CD4-positive, alpha-beta T cell (primary cell): ENCODE measurements at places on chromosomes 5 and 9.

DNA sequence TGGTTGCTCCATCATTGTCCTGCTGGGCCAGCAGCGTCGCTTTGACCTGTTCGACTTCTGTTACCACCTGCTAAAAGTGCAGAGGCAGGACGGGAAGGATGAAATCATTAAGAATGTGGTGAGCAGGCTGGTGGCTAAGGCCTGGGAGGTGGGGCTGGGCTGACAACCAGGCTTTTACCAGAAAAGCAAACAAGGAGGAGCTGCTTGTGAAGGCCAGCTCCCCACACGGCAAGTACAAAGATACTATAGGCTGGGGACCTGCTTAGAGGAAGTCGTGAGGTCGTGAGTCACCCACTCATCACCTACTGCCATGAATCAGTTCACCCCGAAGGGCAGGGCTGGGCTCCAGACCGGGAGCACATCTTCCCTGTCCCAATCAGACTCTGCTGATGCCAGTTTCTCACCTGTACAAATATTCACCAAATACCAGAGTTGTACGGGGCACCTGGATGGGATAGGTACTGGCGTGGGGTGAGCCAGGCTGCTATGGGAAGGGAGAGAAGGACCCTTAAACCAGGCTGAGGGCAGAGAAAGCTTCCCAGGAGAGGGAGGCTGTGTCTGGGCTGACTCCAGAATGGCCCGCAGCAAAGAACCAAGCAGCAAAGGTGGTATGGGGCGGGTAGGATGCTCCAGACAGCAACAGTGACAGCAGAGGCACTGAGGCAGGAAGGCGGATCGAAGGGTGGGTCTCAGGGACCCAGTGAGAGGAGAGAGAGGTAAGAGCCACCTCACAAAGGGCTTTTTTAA is 69.3 kb upstream of the NIPAL4 start:
- H3K4me3 ChIP-seq, result no peak overlapping the region
- peaks cover 76% of the 10 kb centered on the region for H3K36me3 ChIP-seq
- no peaks in the 10 kb centered on the region for H3K27me3 ChIP-seq

- no peak overlapping the region for H3K4me3 ChIP-seq
- DNase-seq, result no peak
- no peak overlapping the region for H3K27ac ChIP-seq
- H3K4me1 ChIP-seq, result peaks cover 15% of the 10 kb centered on the region
Observed at GRCh38 chr5:52708463-52708862, 79.3 kb upstream of the ITGA1 start.

DNA sequence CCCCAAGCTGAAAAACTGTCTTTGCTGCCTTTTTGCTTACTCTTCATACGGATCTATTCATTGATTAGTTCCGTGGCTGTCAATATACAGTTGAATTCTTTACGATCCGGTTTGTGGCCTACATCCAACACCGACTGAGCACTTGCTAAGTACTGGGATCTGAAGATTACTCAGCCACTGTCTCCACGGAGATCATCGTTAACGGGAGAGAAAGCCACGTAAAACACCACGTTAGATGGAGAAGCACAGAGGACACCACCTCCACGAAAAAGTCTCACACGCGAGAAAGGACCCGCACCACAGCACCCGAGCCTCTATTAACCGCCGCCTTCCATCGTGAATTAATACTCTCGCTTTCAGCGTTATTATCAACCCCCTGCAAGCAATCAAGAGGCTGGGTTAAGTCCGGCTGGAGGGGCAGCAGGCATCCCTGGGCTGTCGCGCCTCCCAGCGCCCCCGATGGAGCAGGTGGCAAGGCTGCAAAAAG is 650 bp downstream of the ELP1 start:
- no peak for DNase-seq
- H3K4me3 ChIP-seq, result peak overlapping the region; percentile 97
- peak overlapping the region; percentile 77 for H3K27ac ChIP-seq
- H3K36me3 ChIP-seq, result peaks cover 21% of the 10 kb centered on the region

GRCh38 chr5:96626956-96627355 is 35.2 kb upstream of the CAST start:
- H3K36me3 ChIP-seq, result no peaks in the 10 kb centered on the region
- no peak for DNase-seq
- no peak overlapping the region for H3K27ac ChIP-seq
- H3K4me3 ChIP-seq, result no peak overlapping the region
- H3K4me1 ChIP-seq, result no peaks in the 10 kb centered on the region
- no peaks in the 10 kb centered on the region for H3K27me3 ChIP-seq

GRCh38 chr5:143573568-143574170 is 170.2 kb upstream of the NR3C1 start:
- H3K4me1 ChIP-seq, result no peaks in the 10 kb centered on the region
- H3K4me3 ChIP-seq, result no peak overlapping the region
- peaks cover 6% of the 10 kb centered on the region for H3K27me3 ChIP-seq

GRCh38 chr5:169663537-169663936 is 26.5 kb downstream of the DOCK2 start:
- H3K4me1 ChIP-seq, result peaks cover 12% of the 10 kb centered on the region
- H3K27me3 ChIP-seq, result no peaks in the 10 kb centered on the region
- peaks cover 40% of the 10 kb centered on the region for H3K36me3 ChIP-seq
- no peak overlapping the region for H3K4me3 ChIP-seq
- H3K27ac ChIP-seq, result no peak overlapping the region
- DNase-seq, result no peak

DNA sequence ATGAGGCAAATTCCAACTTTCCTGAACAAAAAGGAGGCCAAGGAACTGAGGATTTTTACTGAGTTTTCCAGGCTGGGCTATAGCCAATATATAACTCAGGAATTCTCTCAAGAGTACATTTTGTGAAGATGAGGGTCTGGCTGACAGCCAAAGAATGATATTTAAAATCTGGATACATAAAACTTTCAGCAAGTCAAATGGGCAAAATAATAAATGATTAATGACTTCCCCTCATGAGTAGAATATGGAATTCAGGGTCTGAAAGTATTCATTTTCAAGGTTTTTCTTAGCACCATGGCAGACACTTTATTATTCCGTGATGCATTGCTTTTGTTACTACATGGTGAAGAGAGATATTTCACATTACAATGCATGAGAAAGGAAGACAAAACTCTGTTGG is 7.8 kb downstream of the FAM81B start:
- no peaks in the 10 kb centered on the region for H3K4me1 ChIP-seq
- H3K27ac ChIP-seq, result no peak overlapping the region
- H3K27me3 ChIP-seq, result no peaks in the 10 kb centered on the region
- DNase-seq, result no peak
- H3K4me3 ChIP-seq, result no peak overlapping the region

DNA sequence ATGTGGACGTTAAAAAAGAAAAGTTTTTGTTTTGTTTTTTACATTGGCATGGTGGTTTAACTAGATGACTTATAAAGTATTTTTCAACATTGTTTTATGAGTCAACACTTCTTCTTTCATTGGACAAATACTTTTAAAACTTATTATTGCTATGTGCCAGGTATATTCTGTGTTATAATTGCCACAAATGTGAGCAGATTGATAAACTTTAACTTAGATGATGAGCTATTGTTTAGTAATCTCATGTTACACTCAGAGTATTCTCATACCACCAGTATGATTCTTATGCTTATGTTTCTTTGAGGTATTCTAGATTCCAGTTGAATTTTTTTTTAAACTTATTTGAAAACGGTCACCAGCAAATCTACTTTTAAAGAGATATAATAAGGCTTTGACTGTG is 60.3 kb downstream of the RASA1 start:
- peaks cover 10% of the 10 kb centered on the region for H3K36me3 ChIP-seq
- no peak overlapping the region for H3K4me3 ChIP-seq
- H3K27me3 ChIP-seq, result no peaks in the 10 kb centered on the region
- no peaks in the 10 kb centered on the region for H3K4me1 ChIP-seq
- no peak for DNase-seq

- H3K36me3 ChIP-seq, result peaks cover 6% of the 10 kb centered on the region
- H3K4me1 ChIP-seq, result peaks cover 9% of the 10 kb centered on the region
- H3K27ac ChIP-seq, result no peak overlapping the region
- no peak for DNase-seq
- H3K4me3 ChIP-seq, result no peak overlapping the region
Observed at GRCh38 chr5:157729858-157730257, 1.4 kb upstream of the THG1L start.

DNA sequence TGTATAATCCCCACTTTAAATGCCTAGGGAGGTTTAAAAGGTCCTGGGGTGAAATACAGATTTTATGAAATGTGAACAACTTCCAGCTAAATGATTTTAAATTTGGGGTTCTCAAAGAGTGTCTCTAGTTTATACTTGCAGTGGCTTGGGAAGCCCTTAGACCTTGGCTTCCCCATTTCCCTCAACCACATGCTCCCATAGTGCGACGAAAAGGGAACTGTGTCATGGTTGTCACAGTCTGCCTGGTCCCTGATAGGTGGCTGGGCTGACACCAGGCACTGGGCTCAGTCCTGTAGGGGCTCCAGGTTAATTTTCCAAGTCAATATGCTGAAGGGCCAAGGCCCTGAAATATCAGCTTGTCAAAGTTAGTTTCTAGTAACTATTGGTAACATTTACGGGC is 10.4 kb upstream of the CXCL14 start:
- no peak for DNase-seq
- H3K36me3 ChIP-seq, result no peaks in the 10 kb centered on the region
- H3K27me3 ChIP-seq, result no peaks in the 10 kb centered on the region

DNA sequence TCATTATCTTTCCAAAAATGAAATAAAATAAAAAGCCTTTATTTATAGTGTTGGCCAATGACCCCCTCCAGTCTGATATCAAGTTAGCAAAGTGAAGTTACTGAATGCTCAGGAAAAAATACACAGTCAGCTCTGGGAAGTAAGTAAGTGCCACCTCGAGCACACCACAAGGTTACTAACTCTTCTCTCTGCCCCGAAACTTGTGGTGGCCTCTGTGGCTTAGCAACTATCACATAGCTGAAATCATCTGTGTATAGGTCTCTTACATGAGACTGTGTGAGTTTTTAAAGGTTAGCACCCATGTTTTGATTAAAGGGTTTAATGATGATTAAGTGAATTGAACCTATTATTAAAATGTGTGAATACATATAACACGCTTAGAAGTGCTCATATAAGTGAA is 161.4 kb upstream of the KLF4 start:
- H3K4me1 ChIP-seq, result no peaks in the 10 kb centered on the region
- H3K27ac ChIP-seq, result no peak overlapping the region
- no peak for DNase-seq

- H3K4me3 ChIP-seq, result no peak overlapping the region
- H3K27me3 ChIP-seq, result peaks cover 39% of the 10 kb centered on the region
- H3K4me1 ChIP-seq, result no peaks in the 10 kb centered on the region
- H3K36me3 ChIP-seq, result no peaks in the 10 kb centered on the region
- no peak for DNase-seq
- no peak overlapping the region for H3K27ac ChIP-seq
Observed at GRCh38 chr5:150304481-150305081, 1.9 kb upstream of the ARSI start.

DNA sequence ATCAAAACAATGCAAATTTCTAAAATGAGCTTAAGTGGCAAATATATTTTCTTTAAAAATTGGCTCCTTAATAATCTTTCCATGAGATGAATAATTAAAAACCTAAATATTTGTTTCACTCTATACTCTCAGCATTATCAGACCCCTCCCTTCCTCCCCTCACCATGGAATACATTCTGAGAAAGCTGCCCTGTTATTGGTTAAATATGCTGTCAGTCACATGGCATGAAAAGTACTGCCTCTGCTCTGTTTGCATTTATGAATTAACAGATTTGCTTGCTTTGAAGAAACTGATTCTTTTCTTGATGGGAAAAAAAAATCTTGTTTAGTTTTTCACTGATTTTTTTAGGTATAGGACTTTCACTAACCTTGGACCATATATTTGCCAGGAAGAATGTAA is 17.0 kb upstream of the RPS23 start:
- no peaks in the 10 kb centered on the region for H3K4me1 ChIP-seq
- no peak overlapping the region for H3K4me3 ChIP-seq
- DNase-seq, result no peak
- H3K36me3 ChIP-seq, result no peaks in the 10 kb centered on the region

- no peaks in the 10 kb centered on the region for H3K4me1 ChIP-seq
- no peak for DNase-seq
- no peak overlapping the region for H3K27ac ChIP-seq
- H3K36me3 ChIP-seq, result peaks cover 3% of the 10 kb centered on the region
- no peak overlapping the region for H3K4me3 ChIP-seq
Observed at GRCh38 chr5:93790401-93790800, 49.0 kb upstream of the POU5F2 start.
